ENCODE measurements at places on chromosomes 3 and 15.
A peak's percentile ranks its signal among the peaks of the same experiment; 100 is the strongest.

DNA sequence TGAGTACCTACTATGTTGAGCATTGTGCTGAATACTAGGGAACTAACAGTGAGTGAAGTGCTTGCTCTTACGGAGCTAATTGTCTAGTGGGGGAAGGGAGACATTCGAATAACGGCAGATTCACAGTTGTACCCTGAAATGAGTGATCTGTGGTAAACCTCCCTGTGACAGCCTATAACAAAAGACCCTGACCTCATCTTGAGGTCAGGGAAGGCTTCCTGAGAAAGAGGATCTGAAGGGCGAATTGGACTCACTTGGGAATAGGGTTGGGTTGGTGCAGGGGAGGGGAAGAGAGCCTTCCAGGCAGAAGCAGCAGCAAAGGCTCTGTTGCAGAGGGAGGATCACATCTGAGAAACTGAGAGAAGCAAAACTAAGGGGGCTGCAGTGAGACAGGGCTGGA lies 13.2 kb downstream of the HPS3 start:
- DNase-seq, result no peak

DNA sequence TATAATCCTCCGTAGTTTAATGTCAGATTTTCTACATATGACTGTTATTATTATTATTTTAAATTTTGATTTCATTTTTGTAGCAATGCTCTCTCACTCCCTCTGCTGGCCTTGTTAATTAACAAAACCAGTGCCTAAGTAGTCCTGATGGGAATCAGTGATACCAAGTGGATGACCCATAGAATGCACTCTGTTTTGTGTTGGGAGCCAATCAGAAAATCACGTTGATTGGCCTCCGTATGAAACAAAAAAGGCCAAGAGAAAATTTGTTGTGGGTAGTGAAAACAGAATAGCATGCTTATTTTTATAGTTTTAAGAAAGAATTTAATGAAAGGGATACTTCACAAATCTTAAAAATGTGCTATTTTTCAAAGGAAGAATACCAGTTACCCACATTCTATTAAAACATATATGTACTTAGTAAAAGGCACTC lies 34.4 kb upstream of the MEIS2 start:
- peak; percentile 53 for DNase-seq

DNA sequence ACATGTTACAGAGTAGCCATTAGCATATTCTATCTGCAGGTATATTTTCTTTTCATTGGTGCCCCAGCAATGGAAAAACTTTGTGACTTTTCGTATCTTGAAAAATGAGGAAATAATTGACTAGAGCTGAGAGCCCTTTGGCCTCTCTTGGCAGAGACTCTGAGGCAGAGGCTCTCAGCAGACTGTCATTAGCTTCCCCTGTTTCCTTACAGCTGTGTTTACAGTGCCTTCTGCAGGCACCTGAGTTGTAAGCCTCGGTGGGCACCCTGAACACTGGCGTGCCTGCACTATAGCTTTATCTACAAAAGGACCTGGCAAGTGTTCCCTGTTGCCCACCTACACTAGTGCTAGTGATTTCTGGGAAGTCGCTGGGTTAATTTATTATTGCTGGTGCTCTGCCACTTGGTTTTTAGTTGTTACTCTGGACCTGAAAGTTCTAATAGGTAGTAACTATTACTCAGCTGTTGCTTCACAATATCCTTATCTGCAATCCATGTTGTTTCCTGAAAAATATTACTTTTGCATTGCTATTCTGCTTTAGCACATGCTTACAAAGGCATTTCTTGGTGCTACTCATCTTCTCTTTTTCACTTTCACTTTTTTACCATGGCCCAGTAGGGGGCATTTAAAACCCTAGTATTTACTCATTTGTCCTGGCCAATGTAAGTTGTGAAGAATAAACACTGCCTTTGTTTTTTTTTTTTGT lies 7.8 kb upstream of the GPR171 start:
- DNase-seq, result no peak

GRCh38 chr3:160312014-160312624 lies 86.9 kb downstream of the C3orf80 start:
- no peak for DNase-seq

DNA sequence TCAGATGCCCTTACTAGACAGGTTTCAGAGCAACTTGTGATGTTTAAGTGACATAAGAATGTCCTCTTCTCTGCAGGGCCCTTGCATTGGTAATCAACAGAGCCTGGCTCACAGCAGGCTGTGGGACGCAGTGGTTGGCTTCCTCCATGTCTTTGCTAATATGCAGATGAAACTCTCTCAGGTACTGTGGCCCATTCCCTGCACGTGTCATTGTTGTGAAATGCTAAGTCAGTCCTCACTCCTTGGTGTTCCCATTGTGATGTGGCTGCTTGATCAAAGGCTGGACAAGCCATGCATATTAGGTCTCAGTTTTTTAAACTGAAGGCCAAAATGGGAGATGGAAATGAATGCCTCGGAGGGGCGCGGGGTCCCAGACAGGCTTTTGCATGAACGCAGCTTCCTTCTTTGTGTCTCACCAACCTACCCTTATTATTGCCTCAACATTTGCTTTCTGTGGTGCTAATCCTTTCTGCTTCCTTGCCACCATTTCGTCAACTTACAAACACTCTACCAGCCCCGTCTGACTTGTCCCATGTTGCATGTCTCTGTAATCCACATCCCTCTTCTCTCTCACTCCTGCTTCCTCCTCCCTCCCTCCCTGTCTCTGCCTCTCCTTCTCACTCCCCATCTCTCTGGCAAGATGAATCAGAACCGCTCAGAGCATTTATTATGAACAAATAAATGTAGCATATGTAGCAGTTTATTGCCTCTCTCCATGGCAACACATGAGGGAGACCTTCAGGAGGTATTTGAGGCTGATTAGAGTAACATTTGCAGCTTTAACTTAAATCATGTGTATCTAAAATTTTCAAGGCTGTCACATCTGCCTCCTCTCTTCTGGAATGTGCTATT lies 133.2 kb upstream of the CHRM5 start:
- DNase-seq, result peak; percentile 11

GRCh38 chr3:72227486-72228070 lies 442.6 kb upstream of the PROK2 start:
- peak; percentile 52 for DNase-seq

- DNase-seq, result no peak
These were observed 30.1 kb downstream of the KBTBD8 start for GRCh38 chr3:67028001-67028784.

GRCh38 chr3:59320080-59320479 lies 270.3 kb upstream of the CFAP20DC start:
- no peak for DNase-seq

- DNase-seq, result no peak
These were observed 4.0 kb upstream of the SLC25A38 start for GRCh38 chr3:39378957-39379777.

DNA sequence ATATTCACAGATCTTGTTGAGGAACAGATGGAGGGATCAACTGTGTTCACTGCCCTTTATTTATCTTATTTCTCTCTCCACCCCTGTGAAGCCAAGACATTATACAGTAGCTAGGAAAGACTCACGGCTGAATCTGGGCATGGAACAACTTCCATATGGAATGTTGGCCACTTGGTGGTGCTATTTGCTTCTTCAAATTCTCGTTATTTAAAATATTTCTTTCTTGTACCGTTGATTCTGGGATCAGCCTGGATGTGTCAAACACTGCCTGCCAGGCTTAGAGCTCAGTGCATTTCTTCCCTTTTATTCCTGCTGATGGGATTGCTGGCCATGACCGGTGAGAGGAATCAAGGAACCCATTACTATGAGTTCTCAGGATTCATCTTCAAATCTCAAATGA lies 17.5 kb upstream of the GASK1A start:
- DNase-seq, result peak; percentile 46

DNA sequence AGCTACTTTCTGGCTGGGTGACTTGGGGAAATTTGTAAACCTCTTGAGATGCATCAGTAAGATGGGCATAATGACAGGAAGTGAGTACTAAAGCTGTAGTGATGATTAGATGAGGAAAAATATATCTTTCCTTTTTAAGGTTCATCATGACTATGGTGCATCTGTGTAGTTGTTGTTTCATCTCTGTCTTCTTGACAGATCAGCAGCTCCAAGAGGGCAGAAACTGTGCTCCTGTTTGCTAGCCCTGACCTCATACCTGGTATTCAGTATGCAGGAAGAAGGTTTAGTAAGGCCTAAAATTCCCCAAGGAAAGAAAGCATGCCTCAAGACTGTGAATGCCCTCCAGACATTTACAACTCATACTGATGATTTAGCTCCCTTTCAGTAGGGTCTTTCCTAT lies 82.5 kb upstream of the PSMD6 start:
- DNase-seq, result peak; percentile 37

- peak; percentile 27 for DNase-seq
These were observed 10.4 kb upstream of the BAHD1 start for GRCh38 chr15:40430271-40430805.

DNA sequence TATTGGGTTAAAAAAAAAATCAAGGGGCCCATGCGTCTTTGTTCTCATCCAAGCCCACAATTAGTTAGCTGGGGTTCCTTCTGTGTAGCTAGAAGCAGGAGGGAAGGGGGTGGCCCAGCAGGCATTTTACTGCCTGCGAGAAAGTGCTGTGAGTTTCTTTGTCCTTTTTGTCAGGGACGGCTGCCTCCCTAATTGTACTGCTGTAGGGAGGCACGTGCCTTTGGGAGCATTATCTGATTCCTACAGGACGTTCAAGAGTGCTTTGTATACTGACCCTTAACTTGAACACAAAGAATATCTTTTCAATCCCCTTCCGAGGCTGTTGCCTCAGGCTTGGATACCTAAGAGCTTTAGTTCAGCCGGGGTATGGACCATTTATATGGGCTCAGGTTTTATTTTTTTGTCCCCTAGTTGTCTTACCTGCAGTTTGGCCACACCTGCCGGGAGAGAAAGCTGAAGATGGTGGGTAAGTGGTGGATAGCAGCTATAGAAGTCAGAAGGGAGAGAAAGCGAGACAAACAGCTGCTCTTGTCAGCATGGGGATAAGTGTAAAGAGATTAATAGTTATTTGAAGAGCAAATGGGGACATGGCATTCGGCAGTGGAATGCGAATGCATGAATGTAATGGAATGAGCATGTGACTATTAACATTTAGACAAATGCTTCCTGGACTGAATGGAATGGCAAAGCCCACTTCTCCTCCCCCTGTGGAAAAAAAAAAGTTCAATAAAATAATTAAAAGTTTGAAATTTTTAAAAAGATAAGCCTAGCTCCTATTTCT lies 175.2 kb downstream of the TP63 start:
- DNase-seq, result peak; percentile 54

DNA sequence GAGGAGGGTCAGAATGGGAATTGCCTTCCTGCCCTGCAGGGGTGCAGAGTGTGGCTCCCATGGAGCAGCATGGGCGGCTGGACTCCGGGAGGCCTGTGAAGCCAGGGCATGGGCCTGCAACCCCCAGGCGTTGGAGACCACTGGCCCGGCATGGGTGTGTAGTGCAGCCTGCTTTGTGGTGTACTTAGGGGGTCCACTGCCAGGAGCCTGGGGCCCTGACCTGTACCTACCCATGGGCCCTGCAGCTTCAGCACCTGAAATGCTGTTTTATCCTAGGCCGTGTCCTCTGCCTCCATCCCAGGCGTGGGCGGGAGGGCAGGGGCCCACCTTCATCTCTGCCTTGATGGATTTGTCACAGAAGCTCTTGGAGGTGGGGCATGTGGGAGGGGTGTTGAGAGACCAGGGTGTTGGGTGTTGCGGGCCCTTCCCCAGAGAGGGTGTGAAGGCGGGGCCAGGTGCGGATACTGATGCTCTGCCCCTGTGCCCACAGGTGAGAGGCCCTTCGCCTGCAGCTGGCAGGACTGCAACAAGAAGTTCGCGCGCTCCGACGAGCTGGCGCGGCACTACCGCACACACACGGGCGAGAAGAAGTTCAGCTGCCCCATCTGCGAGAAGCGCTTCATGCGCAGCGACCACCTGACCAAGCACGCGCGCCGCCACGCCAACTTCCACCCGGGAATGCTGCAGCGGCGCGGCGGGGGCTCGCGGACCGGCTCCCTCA lies 45.0 kb downstream of the KLF13 start:
- DNase-seq, result no peak

- no peak for DNase-seq
These were observed 45.9 kb downstream of the PPARG start for GRCh38 chr3:12334786-12335185.

DNA sequence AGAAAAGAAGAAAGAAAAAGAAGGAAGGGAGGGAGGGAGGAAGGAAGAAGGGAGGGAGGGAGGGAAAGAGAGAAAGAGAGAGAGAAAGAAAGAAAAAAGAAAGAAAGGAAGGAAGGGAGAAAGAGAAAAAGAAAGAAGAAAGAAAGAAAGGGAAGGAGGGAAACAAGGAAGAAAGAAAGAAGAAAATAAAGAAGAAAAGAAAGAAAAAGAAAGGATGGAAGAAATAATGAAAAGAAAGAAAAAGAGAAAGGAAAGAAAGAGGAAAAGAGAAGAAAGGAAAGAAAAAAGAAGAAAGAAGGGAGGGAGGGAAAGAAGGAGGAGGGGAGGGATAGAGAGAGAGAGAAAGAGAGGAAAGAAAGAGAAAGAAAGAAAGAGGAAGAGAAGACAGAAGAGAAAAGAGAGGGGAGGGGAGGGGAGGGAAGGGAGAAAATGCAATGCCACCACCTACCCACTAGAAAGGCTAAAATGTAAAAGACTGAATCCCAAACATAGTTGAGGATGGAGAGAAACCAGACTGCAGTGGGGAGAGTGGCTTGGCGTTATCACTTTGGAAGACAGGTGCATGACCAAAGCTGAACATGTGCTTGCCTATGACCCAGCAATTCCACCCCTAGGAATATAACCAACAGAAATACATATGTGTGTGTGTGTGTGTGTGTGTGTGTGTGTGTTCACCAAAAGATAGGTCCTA lies 66.9 kb upstream of the KLF13 start:
- DNase-seq, result no peak

DNA sequence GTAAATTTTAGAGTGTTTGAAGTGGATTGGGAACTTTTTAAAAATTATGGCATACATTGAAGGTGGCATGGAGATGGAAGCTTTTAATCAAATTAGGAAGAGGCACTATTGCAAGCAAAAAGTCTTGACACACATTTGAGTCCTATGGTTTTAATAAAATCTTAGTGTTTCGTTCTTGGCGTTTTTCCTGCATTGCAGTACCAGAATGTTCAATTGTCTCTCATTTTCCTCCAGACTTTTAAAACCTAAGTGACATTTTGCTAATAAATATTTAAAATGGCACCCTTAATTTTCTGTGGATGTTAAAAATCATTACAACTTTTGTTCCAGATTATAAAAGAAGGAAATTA lies 2.2 kb downstream of the TGFBR2 start:
- no peak for DNase-seq

- DNase-seq, result no peak
These were observed 22.0 kb downstream of the GPR15 start for GRCh38 chr3:98553753-98554152.

DNA sequence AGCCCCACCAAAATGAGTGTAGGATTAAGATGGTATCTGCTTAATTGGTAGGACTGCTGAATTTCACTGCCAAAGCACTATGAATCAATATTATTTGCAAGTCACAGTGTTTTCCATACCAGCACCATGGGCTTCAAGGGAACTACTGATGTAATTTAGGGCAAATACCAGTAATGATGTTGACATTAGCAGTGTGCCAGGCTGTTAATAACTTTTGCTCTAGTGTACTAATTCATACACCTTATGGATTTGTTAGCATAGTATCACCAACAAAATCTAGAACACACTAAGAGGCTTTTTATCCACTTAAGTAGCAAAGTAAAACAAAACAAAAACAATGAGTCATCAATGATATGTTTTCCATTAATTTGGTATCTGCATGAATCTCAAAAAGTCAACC lies 888.2 kb downstream of the CADM2 start:
- no peak for DNase-seq

GRCh38 chr3:115598216-115598615 lies 25.1 kb upstream of the GAP43 start:
- no peak for DNase-seq
